SJSA1 (cell line): ENCODE measurements at places on chromosomes 6 and 20.

DNA sequence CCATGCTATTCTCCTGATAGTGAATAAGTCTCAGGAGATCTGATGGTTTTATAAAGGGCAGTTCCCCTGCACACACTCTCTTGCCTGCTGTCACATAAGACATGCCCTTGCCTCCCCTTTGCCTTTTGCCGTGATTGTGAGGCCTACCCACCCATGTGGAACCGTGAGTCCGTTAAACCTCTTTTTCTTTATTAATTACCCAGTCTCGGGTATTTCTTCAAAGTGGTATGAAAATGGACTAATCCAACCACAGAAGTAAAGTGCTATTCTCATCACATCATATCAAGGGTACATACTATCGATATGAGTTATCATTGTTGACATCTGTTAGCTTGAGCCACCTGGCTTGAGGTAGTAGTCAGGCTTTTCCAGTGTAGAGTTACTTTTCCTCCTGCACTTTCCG, 2.3 kb downstream of the MANBAL start:
- DNase-seq = no peak

DNA sequence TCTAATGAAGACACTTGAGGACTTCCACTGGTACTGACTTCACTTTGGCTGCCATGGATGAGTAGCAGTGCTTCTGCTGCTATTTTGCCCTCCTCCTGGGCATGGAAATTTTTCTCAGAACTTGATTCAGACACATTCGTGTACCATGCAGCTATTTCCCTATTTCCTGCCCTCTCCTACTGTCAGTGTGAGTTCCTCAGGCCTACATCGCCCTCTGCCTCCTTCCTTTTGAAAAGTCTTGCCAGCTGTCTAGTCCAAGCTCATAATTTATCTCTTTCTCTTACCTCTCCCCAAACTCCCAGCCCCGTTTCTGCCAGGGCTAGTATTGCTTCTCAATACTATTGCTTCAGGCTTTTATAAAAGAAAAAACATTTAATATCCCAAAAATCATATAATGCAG, 470.2 kb downstream of the ADGRB3 start:
- DNase-seq = no peak

- DNase-seq = no peak
Observed at GRCh38 chr6:2086326-2086965, 159.0 kb downstream of the GMDS start.

GRCh38 chr6:38806271-38806670, 91.2 kb downstream of the DNAH8 start:
- no peak for DNase-seq

DNA sequence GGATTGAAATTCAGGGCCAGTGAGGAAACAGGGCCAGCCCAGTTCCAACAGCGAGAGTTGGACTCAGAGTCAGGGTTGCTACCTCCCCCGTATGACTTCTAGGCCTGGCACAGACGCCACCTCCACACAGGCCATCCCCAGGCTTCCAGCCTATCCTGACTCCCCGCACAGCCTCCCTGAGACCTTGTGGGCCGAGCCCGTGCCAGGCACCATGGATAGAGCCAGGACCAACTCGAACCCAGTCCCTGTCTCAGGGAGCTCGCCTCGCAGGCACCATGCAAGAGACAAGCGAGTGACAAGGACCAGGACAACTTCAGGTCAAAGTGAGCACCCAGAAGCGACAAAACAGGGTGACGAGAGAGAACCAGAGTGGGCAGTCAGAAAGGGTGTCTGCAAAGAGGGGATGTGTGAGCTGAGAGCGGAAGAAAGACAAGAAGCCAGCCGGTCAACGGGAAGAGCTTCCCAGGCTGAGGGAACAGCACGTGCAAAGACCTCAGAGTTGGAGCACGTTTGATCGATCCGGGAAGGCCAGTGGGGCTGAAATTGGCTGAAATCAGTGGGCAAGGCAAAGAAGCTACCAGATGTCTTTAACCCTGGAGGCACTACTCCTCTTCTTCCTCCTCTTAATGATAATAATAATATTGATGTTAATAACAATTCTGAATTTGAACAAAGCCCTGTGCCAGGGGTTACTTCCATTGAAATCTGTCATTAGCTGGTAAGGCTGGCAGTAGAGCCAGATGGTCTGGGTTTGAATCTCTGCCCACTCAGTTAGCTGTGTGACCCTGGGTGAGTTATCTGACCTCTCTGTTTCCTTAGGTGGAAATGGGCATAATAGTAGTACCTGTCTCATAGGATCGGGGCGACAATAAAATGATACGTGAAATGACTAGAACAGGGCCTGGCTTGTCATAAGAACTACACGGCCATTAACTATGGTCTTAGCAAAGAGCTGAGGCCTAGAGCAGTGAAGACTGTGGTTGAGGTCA, 45.0 kb downstream of the KIAA1755 start:
- no peak for DNase-seq

DNA sequence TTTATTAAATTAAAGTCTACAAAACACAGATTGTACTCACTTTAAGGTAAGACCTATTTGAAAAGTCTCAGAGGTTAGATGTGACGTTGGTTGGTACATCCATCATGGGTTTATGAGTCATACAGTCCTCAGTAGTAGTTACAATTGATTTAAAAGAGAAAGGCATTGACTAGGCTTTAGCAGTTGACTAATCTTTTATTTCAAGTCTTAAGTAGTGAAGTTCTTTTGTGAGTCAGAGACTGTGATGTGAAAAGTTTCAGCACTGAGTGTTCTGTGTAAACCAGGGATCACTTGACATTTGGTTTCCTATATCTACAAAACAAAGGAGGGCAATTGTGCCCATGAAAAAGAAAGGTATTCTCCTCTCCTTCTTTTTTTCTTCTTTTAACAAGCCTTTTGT, 221.3 kb downstream of the GRIK2 start:
- no peak for DNase-seq

DNA sequence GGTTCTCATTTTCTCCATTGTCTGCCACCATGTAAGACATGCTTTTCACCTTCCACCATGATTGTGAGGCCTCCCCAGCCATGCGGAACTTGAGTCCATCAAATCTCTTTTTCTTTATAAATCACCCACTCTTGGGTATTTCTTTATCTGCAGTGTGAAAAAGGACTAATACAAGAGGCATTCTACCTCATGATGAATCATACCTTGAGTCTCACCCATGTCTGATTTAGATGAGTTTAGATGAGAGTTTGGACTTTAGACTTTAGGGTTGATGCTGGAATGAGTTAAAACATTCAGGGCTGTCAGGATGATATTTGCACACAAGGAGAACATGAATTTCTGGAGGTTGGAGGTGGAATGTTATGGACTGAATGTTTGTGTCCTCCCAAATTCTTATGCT, 545.6 kb downstream of the C6orf118 start:
- no peak for DNase-seq

GRCh38 chr6:170232186-170233002, 58.5 kb downstream of the DLL1 start:
- no peak for DNase-seq

DNA sequence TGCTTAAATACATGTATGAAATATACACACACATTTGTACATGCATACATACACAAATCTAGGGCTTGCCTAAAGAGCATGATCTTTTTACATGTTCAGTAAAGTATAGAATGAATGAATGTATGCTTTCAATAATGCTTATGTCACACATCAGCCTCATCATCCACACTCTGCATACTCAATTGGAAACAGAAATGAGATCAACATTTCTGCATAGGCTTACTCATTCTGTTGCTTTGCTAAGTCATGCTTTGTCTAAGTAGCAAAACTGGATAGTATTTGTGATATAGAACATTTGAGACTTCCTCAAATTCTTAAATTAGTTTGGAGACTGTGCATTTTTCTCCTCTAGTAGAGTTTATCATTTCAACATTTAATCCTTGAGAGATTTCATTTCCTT, 343.3 kb downstream of the ADGRB3 start:
- no peak for DNase-seq
